ENCODE measurements at places on chromosomes 1 and 21.

DNA sequence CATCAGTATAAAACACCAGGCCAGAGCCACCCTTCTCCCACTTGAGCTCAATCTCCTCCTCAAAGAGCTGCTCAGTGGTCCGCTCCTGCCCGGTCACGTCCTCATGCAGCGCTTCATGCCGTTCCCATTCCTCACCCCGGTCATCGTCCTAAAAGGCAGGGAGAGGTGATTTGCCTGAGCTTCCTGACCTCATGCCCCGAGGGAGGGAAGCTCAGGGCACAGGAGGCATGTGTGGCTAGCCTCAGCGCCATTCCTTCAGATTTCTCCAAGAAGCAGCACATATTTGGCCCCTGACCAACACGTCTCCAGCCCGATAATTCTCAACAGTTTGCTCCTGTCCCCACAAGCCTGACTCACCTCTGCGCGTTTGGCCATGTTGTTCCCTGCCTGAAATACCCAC is 4.2 kb upstream of the GPN2 start:
- DNase-seq = no peak

DNA sequence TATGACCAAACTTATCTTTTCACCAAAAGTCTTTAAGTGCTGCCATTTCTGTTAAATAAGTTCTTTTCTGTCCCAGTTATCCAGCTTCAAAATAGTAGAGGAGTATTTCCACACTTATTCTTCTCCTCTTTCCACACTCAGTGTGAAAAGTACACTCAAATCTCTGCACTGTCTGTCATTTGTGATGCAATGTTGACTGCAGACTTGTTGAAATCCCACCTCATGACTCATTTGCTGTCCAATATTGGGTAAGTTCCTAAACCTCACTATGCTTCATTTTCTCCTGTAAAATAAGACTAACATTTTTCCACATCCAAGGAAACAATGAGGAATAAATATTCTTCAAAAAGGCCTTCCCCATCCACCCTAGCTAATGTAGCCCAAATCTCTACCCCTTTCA is 17.5 kb downstream of the LRRIQ3 start:
- DNase-seq = no peak

DNA sequence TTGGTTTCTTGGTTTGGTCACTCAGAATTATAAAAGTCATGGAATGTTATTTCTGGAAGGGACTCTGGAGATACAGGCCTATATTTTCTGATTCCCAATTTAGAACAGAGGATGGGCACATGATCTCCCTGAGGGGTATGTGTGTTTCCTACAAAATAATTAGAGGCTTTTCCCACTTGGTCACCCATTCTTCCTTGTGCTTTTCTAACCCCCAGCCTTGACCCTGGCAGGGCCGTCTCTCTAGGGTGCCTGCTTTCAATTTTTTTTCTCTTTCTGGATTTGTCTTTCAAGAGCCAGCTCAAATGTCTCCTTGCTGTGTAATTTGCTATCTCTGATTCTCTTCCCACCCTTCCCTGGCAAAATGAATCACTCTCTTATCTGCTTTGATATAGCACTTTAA is 131.9 kb downstream of the HLX start:
- no peak for DNase-seq

DNA sequence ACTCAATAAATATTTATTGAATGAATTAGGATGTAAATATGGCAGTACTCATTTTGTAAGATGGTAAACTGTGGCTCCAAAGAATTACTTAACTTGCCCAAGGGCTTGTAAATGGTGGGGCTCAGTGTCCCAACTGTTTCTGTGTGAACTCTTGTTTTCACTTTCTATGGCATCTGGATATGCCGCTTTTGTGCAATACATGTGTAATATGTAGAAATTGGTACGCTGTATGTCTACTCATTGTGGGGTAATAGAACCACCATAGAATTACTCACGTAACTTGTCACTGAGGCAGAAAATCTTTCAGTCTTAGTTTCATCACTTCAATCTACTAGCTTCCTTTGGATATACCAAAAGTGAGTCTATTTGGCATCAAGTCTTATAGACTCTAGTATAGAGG is 977 bp downstream of the PRPF3 start:
- no peak for DNase-seq

- no peak for DNase-seq
These were observed 90.3 kb upstream of the DUSP10 start for GRCh38 chr1:221832151-221832550.

GRCh38 chr1:159444511-159444910 is 5.0 kb downstream of the OR10J1 start:
- DNase-seq = no peak

GRCh38 chr1:181849071-181849470 is 212.4 kb downstream of the ZNF648 start:
- DNase-seq = no peak

DNA sequence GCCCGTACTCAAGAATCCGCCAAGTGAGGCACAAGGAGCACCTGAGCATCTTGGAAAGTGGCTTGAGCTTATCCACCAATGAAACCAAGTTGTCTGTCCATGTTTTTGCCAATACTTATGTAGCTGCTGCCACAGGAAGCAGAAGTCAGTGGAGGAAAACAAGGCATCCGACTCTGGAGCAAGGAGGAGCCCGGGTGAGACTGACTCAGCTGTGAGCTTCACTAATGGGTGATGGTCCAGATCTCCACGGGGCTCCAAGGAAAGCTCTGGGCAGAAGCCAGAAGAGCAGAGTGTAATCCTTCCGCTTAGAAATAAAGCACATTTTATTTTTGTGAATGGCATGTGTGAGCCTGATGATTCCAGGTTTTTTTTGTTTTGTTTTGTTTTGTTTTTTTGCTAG is 12.3 kb upstream of the SSR2 start:
- DNase-seq = no peak

DNA sequence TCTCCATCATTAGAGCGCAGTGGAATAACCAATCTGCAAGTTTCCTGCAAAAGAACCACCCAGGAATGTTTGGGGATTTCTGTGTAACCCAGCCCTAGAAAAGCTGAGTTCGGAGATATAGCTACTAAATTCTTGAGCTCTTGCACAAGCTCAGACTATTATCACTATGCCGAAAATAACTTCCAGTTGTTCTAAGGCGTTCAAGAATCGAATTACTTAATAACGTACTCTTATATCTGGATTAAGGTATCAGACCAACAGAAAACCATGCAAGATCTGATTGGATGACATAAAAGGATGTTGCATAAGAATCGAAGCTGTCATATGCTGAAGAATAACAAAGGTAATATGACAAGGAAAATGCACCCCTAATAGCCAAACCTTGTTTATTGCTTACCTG is 7.5 kb upstream of the LAMC2 start:
- DNase-seq = no peak

- DNase-seq = no peak
These were observed 553.0 kb downstream of the SMYD3 start for GRCh38 chr1:245953876-245954660.

- DNase-seq = no peak
These were observed 20.0 kb downstream of the PTPRF start for GRCh38 chr1:43550598-43551246.

DNA sequence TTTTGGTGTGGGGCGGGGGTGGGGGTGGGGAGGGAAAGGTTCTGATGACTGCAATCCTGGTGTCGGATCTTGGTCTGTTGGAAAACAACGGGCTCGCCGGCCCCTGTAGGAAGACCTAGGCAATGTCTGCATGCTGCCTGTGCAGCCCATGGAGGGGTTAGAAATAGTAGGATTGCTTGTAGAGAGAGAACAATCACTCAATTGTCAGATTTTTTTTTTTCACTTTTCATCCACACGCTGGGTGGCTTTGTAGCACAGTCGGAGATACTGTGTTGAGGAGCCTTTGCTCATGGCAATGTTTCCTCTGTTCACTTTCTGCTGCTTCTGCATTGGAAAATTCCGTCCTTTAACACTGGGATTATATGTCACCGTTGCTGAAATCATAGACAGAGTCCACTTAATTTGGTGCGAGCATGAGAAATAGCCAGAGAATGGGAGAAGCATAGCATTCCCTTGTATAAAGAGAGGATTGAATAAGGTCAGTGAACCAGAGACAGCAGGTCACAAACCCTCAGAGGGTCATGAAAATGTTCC is 107.5 kb downstream of the MRPS6 start:
- peak; percentile 71 for DNase-seq

DNA sequence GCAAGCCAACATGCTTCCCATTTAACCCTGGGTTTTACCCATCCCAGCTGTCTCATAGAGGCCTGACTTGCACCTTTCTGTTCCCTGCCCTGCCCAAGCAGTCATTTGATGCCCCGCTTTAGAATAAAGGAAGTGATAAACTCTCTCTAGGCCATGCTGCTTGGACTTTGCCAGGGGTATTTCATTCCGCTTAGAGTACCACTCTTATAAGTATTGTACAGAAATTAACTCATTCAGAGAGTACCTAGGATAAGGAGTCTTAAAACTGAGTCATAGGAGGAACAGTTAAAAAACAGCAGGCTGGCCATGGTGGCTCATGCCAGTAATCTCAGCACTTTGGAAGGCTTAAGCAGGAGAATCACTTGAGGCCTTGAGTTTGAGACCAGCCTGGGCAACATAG is 21.0 kb upstream of the LYST start:
- no peak for DNase-seq

DNA sequence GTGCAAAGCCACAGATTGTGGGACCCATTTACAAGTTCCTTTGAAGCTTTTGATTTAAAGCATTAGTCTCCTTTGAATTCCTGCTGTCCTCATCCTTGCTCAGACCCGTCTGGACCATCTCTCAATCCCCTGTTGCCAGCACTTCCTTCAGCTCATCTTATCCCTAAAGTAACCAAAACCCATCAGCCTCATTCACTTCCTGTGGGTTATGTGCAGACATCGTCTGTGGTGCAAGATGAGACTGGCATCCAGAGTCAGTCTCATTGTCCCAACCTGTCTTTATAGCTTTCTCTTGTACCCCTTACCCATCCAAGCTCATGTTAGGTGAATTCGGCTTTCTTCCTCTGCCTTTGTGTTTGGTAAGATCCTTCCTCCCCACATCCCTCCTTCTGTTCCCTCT is 29.3 kb downstream of the ATP1A1 start:
- no peak for DNase-seq

DNA sequence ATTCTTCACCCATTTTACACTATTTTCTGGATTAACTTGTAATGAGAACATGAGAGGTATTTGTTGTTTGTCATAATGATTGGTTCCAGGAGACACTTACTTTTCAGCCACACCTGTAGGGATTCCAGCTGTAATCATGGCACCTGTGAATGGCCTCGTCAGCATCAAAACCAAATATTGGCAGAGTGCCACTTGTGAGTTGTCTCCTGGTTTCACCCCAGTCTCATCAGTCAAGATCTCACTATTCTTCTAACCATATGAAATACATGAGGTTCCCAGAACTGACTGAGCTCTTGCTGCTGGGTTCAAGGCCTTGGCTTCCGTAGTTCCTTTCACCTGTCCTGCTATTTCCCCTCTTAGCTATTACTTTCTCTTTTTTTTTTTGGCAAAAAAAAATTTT is 246.6 kb upstream of the ADGRL2 start:
- DNase-seq = no peak

DNA sequence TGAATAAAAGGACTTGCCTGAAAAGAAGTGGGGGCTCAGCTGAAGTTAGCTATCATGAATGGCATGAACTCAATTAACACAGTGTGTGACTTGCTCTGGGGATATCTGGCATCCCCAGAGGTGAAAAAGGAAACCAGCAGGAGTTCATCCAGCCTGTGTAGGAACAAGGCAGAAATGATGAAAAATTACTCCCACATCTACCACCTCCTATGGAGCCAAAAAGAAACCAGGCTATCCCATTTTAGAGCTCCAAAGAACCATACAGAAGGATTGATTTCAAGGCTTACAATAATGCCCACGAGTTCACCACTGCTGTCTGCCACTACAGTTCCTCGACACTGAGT is 25.3 kb downstream of the TP53BP2 start:
- DNase-seq = no peak

DNA sequence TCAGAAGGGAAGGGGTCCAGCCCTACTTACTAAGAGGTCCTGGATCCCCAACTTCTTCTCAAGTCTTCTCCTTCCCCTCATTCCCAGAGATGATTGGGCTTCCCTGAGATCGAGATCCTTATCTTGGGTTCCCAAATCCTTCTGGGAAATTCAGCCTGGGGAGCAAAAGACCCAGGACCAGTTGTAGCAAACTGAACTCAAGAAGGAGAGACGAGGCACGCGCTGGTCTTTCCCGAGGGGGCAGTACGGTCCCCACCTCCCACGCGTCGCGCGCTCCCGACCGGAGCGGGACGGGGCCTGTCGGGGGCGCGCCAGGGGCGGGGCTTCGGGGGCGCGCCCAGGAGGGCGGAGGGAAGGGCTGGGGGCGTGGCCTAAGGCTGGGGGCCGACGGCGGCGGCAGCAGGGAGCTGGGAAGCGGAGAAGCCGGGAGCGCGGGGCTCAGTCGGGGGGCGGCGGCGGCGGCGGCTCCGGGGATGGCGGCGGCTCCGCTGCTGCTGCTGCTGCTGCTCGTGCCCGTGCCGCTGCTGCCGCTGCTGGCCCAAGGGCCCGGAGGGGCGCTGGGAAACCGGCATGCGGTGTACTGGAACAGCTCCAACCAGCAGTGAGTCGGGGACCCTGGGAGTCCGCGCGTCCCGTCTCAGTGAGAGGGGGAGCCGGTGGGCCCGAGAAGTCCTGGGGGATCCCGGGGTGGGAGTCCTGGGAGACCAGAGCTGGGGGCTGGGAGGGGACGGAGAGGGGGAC is at the start of gene EFNA3:
EFNA3 (plus strand) TSS at position 369 of the 741 bp plus-strand sequence; CDS start at position 474, 105 bp downstream.
- DNase-seq = peak; percentile 78

GRCh38 chr1:229106526-229107125 is 164.3 kb upstream of the RAB4A start:
- DNase-seq = no peak
